ENCODE measurements at places on chromosomes 6 and 20.
A peak's percentile ranks its signal among the peaks of the same experiment; 100 is the strongest.

DNA sequence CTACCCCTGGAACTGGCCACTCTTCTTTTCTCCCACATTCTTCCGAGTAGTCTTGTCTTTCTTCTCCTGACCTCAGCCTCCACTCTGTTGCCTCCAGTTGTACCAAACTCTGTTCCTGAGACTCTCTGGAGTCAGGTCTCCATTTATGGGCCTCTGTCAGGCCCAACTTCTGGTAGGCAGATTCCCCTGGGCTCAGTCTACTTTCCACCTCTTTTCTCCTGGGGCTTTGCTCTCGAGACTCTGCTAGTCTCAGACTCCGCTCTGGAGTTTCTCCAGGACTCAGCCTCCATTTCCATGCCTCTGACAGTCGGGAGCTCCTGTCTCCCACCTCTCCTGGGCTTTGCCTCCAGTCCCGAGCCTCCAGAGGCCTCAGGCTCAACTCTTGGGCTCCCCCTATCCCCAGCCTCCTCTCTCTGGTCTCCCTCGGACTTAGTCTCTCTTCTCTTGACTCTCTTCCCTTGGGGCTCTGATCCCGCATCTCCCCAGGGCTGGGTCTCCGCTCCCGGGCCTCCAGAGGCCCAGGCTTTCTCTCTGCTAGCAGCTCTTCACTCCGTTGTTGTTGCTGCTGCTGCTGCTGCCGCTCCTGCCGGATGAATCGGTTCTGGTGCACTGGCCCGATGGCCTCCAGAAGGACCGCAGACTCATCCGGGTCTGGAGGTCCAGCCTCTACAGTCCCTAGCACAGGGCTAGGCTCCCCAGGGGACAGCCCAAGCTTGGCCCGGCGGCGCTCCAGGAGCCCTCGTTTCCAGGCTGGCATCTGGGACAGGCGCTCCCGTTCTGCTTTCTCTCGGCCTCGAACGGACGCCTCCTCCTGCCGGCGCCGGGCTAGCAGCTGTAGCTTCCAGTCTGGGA lies 1.1 kb downstream of the PPP1R18 start:
- DNase-seq: no peak

- no peak for DNase-seq
These were observed 1.3 kb downstream of the ARHGAP18 start for GRCh38 chr6:129708496-129709195.

- DNase-seq: peak; percentile 89
These were observed at the start of gene NRSN1 for GRCh38 chr6:24125980-24126379. NRSN1 (plus strand) TSS chr6:24126215; CDS start chr6:24134328, 8,113 bp downstream.

- DNase-seq: no peak
These were observed 20.0 kb downstream of the BRPF3 start for GRCh38 chr6:36216559-36216958.

- no peak for DNase-seq
These were observed 256.6 kb downstream of the C6orf118 start for GRCh38 chr6:165052561-165053480.

DNA sequence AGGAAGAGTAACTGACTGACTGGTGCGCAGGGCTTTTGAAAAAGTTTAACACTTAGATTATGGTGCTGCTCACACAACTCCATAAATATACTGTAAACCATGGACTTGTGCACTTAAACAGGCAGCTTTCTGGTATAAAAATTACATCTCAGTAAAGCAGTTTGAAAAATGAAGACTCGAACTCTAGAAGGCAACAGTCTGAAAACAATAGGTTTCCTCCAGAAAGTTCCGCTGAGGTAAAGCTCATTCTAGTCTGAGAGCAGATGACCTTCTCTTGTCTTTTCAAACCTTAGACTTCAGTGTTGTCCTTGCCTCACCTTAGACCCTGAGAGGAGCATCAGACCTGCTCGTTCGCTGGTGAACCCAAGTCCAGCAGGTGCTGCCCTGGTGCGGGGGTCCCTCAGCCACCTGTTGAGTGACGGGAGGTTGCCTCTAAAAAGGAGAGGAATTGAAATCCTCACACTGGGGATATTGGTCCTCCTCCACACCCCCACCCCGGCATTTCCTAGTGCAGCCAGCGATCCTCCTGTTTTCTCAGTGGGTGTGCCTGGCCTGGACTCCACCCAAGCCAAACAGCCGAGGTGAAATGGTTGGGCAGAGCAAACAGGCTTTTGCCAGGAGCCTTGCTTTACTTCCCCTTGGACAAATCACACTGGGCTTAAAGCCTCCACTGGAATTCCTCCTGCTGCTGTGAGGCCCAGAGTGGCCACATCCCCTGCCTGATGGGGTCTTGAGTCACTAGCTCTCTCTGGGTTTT lies 14.7 kb upstream of the PYGB start:
- no peak for DNase-seq

DNA sequence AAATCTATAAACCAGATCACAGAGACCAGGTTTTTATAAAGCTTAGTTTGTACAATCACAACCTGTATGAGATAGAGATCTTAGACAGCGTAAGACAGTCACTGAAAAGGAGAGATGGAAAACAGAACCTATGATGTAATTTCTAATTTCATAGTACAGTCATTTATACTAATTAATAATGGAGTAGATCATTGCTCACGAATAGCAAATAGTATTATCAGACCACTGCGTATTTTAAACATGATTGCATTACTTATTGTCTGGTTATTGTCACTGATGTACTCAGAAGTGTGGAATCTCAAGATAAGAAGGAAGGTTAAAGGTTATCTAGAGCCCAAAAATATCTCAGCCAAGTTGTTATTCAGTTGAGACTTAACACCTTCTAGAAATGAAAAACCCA lies 115.6 kb downstream of the KHDC1L start:
- no peak for DNase-seq

DNA sequence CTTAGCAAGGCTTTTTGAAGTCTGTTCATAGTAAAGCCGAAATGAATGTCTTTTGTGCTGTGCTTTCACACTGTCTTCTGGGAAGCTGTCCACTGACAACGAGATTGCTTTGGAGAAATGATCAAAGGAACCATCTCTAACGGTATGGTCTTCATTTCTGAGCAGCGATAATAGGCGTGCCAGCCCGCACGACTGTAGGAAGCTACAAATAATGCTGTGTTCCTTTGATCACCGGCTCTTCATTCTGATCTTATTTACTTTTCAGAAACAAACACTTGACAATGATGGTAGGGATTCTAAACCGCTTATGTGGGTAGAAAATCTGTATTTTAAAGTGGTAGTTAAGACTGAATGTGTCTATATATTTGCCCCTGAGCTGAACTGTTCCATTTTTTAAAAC lies 306.6 kb upstream of the EXOC2 start:
- DNase-seq: no peak

DNA sequence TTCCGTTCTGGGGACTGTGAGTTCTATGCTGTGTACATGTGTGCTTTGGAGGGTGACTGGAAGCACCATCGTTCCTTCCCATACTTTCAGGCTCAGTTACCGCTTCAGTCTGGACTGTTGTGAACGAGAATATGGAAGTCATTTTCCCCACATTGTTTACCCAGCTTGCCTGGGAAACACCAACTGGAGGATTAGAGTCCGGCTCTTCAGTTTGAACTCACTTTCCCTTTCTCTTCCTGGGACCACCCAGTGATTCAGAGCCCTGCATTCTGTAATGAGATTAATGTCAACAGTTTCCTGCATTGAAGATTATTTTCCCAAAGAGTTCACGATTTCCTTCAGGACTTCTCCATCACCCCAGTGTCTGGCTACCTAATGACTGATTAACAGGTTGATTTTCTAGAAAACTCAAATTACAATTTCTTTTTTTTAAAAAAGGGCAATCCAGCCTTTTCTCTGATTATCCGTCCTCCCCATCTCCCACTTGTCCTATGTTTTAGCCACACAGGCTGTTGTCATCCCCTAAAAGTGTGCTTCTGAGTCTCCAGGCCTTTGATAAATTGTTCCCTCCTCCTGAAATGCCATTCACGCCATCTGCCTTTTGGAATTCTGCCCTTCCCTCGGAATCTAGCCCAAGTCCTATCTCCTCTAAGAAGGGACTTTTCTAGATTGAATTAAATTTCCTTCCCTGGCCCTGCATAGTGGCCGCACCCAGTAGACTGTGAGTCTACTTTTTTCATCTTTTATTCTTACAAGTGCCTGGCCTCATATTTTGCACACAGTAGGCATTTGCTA lies 3.3 kb upstream of the TAGAP start:
- no peak for DNase-seq

DNA sequence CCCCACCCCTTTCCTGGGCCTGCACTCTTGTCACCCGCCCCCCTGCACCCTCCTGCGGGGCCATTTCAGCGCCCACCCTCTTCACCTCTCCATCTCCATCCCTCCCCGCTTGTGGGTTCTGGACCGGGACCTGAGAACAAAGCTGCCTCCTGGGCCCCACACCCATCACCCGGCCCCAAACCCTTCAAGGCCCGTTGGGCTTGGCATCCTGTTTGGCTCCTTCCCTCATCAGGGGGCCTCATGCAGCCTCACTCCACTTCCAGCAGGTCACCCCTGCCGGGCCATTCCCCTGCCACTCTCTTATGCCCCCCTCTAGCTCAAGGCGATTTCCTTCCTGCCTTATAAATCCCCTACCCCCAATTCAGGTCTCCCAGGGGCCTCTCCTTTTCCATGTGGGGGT lies 67.4 kb downstream of the SRC start:
- DNase-seq: no peak

DNA sequence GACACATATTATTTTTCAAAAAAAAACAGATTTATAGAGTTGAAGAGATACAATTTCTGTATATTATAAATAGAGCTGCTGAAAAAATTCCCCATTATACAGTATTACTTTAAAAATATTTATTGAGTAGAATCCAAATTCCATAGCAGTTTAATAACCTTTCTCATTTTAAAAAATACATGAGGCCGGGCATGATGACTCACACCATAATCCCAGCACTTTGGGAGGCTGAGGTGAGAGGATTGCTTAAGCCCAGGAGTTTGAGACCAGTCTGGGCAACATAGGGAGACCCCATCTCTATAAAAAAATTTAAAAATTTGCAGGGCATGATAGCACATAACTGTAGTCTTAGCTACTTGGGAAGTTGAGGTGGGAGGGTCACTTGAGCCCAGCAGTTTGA lies 13.0 kb downstream of the ATRN start:
- no peak for DNase-seq

- no peak for DNase-seq
These were observed 51.9 kb downstream of the ERMARD start for GRCh38 chr6:169803271-169803811.

- DNase-seq: no peak
These were observed 98.6 kb upstream of the FAM83B start for GRCh38 chr6:54747955-54748354.

DNA sequence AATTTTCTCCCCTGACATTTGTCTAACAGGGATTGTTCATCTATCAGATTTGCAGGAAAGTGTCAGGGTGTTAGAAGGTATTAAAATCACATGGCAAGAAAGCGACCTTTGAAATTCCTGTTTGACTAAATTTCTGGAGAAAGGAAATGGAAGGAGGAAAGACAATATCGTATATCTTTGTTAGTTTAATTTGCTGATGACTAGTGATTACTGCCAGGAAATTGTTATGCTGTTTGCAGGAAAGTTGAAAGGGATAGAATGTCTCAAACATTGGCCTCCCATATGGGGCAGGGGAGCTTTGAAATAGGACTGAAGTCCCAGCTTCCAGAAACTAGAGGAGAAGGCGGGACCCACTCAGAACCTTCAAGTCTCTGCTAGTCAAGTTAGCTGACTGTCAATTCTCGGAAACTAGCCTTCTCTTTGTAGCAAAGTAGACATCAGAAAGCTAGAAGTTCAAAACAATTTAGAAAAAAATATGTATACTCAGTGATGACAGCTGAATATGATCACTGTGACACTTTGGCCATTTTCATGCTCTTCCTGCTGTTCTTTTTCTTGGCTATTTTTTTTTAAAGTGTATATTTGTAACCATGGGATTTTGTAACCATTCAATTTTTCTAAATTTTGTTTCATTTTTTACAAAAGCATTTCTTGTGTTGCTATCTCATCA lies 53.4 kb upstream of the RALGAPA2 start:
- no peak for DNase-seq

- DNase-seq: no peak
These were observed 189.0 kb upstream of the UST start for GRCh38 chr6:148557796-148558321.

DNA sequence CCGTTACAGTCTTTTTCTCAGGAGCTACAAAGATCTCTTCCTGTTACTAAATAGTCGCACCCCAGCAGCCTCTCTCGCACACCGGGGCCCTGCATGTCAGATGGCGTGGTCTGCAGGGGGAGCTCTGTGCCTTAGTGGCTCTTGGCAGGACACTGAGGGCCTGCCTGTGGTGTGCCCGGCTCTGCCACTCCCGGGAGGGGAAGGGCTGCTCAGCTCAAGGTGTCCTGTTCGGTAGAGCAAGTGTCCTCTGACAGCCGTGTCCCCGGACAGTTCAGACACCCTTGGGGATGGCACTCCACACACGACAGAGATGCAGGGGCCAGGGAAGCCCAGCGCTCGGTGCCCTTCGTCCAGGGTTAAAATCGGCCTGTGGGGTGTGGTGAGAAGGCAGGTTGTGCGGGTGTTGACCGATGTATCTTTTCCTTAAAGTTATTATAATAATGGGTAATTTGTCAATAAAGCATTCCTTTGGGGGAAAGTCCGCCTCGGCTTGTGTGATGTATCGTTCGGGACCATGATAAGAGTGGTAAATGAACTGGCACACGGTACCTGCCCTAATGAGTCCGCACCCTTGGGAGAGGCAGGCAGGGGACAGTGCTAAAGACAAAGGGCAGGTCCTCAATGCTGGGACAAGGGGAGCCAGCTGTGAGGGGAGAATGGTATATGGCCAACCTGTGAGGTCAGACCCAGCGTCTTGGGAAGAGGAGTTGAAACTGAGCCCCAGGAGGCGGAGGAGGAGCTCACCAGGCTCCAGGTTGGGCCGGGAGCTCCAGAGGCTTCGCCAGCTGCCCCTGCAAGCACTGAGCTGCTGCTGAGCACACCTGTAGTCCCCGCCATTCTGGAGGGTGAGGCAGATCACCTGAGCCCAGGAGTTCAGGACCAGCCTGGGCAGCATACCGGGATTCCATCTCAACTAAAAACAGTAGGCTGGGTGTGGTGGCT lies 3.6 kb upstream of the DNAJC5 start:
- no peak for DNase-seq

GRCh38 chr6:26029857-26030653 lies 57.2 kb upstream of the HFE start:
- no peak for DNase-seq

DNA sequence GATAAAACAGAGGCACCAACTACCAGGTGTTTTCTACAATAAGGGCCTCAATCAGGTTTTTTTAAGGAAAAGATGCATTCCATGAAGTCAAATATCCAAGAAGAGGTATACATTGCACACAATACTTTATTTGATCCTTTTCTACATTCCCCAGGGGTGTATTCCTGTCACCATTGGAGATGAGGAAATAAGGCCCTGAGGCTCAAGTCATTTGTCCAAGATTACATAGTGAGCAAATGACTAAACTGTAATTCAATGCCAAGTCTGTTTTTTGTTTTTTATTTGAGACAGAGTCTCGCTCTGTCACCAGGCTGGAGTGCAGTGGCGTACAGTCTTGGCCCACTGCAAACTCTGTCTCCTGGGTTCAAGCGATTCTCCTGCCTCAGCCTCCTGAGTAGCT lies 69.2 kb upstream of the CDYL start:
- DNase-seq: no peak

GRCh38 chr6:25756382-25757363 lies 2.1 kb downstream of the SLC17A4 start:
- DNase-seq: no peak

GRCh38 chr6:83558975-83559374 lies 46.6 kb downstream of the PRSS35 start:
- DNase-seq: no peak

GRCh38 chr6:27617700-27618689 lies 145.1 kb upstream of the ZNF184 start:
- no peak for DNase-seq

GRCh38 chr6:126156973-126157372 lies 170.6 kb downstream of the TRMT11 start:
- DNase-seq: no peak

GRCh38 chr6:117480651-117481050 lies 1.8 kb upstream of the DCBLD1 start:
- no peak for DNase-seq

Data from NCI-H2171 (cell line).